ENCODE measurements at places on chromosomes 2 and 18.

DNA sequence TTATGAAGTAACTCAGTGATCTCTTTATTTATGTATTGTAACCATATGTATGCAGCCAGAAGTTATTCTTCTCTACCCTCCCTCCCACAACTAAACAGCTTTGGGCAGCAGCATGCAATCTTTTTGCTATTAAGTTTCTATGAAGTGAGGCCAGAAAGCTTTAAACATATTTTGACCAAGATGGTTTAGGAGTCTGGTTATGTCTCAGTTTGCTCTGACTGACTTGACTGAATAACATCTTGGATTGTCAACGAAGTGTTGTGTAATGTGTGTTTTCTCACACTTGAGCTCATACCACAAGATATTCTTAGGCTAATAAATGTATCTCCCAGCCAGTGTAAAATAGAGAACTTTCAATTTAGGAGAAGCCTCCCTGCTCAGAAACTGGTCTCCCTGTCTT, 104.3 kb downstream of the TTC27 start:
- no peak for DNase-seq

DNA sequence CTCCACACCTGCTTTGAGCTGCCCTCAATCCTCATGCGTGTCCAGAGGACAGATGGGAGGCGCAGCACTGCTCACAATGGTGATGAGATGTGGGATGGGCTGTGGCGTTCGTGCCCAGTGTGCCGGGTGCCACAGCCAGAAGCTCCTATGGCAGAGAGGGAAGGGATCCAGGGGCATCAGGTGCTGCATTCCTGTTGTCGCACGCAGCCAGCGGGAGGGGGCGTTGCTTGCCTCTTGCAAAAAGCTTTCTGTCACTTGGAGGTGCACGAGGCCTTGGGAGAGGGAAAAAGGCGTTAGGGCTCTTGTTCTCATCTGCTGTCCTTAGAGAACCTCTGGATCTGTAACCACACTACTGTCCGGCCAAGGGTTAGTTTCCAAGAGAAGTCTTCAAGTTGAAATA, 29.2 kb upstream of the ALLC start:
- DNase-seq, result no peak

- no peak for DNase-seq
These were observed 117.2 kb downstream of the HNMT start for GRCh38 chr2:138081225-138082073.

- no peak for DNase-seq
These were observed 49.5 kb upstream of the TBC1D8 start for GRCh38 chr2:101200676-101201075.

DNA sequence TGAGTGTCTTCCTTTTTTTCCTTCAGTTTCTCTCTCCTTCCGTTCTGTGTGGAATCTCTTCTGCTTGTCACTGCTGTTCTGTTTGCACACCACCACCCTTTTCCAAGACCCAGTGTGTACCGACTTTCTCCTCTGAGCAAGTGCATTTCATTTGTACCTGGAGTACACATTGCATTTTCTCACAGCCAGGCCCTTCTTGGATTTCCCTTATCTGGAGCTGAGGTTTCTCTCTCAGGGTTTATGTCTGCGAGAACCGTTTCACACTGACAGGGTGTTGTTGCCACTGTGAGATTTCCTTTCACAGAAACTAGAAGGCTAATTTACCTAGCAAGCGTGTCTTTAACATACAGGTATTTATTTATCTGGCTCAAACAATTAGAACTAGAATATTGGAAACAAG, 26.2 kb downstream of the NCOA1 start:
- DNase-seq, result no peak

Data from CD4-positive, alpha-beta T cell treated with Interleukin-4 for 1 hour (primary cell).